ENCODE measurements at places on chromosomes 11 and 22.
A peak's percentile ranks its signal among the peaks of the same experiment; 100 is the strongest.

DNA sequence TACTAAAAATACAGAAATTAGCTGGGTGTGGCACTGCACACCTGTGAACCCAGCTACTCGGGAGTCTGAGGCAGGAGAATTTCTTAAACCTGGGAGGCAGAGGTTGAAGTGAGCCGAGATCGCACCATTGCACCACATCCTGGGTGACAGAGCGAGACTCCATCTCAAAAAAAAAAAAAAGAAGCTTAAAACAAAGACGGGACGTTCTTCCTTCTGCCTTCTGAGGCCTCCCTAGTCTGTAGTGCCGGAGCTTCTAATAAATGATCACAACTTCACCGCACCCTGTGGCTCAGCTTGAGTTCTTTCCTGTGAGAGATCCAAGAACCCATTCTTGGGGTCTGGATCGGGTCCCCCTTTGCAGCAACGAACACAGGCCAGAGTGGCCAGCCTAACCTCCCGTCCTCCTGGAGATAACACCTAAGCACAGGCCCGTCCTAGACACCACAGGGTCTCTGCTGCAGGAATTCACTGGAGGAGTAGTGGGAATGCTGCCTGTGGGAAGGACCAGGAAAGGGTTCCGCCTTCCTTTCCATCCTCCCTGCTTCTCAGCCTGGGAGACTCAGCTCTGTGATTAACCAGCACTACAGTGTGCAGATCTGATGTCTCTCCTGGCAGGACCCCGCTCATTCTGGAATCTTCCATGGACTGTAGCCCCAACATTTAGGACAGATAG lies 2.2 kb upstream of the APOBEC3H start:
- DNase-seq, result no peak

DNA sequence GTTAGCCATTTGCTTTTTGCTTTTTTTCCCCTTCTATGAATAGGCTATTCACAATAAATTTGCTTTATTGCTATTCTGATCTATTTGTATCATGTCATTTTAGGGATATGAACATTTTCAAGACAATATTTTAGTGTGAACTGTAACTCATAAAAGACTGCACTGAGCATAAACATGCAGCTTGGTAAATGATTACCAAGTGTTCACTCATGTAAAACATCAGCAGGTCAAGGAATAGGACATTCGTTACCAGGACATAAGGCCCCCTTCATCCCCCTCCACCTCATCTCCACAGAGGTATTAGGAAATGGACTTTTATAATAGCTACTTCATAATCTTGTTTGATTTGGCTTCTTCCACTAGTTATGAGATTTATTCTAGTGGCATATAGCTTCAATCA lies 12.4 kb downstream of the NLRP14 start:
- no peak for DNase-seq

DNA sequence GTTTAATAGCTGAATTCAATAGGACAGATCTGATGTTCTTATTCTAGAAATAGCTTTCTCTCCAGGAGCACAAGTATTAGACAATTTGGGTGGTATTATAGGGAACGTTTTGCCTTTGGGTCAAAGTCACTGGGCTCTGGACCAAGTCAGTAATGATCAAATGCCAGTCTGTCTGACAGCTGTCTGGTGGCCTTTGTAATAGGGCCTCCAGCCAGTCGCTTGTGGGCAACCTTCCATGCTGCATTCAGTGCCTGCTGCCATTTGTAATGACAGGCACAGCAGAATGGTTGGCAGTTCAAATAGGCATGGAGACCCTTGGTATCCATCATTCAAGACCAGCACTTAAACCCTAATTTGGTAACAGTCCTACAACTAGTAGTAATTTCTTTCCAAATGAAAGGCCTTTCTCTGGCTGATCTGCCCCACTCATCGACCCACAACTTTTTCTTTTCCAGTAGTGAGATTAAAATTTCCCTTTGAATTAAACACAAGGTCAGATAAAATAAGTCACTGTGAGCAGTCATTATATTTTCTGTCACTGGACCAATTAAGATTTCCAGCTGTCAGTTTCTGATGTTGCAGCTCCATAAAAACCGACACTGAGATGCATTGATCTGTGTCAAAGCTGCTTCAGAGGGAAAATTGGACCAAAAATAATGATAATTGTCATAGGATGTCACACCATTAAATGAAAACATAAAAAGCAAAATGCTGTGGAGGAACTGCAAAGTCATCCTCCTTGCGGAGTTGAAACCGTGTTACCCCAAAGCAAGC lies 1038.1 kb downstream of the LRRC4C start:
- DNase-seq, result no peak

DNA sequence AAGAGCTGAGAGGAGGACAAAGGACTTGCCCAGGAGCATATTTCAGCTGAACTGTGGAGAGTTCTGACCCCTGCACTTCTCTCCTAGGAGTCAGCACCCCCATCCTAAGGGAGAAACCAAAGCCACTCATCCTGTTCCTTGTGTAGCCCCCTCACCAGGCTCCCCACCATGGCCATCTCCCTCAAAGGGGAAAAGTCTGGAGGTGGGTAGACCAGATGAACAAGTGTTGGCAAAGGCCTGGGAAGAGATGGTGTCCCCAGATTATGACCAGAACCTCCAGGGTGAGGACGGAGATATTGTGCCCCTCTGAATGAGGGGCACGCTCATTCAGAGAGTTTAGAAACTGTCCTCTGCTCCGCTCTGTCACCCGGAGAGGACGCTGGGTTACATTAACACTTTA lies 880.0 kb downstream of the BRD1 start:
- DNase-seq, result no peak

GRCh38 chr11:101707477-101707876 lies 123.7 kb upstream of the TRPC6 start:
- no peak for DNase-seq

- no peak for DNase-seq
These were observed 7.0 kb downstream of the MSANTD4 start for GRCh38 chr11:106015066-106015465.

DNA sequence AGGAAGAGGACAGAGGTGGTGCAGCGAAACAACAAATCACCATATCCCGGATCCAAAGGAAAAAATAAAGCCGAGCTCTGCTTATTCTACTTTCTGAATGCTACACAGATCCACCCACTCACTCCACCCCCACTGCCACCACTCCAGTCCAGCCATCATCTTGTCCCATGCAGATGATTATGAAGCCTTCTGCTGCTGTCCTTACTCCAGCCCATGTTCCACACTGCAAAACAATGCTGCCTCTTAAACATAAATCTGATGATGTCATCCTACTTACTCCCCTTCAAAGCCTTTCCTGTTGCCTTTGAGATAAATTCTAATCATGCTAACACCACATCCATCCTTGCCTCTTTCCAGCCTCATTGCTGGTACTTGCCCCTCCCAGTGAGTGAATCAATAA lies 6.5 kb upstream of the DRD2 start:
- no peak for DNase-seq

DNA sequence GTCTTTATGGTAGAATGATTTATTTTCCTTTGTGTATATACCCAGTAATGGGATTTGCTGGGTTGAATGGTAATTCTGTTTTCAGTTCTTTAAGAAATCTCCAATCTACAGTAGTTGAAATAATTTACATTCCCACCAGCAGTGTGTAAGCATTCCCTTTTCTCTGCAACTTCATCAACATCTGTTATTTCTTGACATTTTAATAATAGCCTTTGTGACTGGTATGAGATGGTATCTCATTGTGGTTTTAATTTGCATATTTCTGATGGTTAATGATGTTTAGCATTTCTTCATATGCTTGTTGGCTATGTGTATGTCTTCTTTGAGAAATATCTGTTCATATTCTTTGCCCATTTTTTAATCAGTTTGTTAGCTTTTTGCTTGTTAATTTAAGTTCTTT lies 901.2 kb downstream of the METTL15 start:
- DNase-seq, result no peak

DNA sequence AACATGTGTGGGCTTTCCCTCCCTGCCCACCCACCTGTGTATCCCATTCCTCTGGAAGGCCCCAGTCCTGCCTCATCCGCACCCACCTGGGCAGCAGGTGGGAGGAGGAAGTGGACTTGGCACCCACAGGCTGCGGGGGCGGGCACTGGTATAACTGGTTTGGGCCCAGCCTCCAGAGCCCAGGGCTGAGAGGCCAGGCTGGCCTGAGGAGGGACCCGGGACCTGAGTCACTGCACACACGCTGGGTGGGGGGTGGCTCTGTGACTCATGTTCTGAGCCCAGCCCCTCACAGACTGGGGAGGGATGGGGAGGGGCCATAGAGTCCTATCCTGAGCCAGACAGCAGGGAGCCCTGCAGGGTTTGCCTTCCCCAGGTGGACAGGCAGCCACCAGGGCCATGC lies 16.7 kb downstream of the PHLDA2 start:
- DNase-seq, result no peak

- DNase-seq, result no peak
These were observed 161.1 kb upstream of the API5 start for GRCh38 chr11:43150697-43151096.

DNA sequence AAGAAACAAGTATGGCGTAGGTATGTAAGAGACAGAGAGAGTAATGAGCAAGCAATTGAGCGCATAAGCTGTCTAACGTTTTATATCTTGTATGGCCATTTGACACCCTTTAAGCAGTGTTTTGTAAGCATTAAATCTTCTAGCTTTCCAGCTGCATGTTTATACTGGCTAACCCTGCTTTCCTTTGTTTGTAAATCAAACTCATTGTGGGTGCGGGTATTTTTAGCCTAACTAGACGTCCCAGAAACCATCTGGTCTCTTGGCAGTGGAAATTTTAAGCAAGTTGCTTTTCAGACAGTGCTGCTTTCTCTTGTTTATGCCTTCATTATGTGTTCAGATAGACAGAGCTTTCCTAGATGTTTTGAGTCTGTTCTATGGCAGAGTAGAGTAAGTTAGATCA lies 73.5 kb downstream of the RNF169 start:
- DNase-seq, result no peak

DNA sequence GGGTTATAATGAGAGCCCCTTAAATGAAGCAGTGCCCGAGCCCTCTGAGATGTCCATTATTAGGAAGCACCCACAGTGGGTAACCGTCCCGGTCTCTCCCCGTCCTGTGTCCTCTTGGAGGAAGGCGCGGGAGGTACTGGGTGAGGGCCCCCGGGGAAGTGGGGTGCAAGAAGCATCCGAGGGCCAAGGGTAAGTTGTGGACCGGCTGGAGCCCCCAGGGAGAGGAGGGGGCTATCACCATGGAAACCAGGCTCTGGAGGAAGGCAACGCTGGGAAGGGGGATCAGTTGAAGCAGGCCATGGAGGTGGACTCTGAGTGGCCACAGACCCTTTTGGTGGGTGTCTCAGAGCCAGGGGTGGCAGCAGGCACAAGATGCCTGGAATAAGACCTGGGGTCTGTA lies 173.6 kb downstream of the ST3GAL4 start:
- no peak for DNase-seq

DNA sequence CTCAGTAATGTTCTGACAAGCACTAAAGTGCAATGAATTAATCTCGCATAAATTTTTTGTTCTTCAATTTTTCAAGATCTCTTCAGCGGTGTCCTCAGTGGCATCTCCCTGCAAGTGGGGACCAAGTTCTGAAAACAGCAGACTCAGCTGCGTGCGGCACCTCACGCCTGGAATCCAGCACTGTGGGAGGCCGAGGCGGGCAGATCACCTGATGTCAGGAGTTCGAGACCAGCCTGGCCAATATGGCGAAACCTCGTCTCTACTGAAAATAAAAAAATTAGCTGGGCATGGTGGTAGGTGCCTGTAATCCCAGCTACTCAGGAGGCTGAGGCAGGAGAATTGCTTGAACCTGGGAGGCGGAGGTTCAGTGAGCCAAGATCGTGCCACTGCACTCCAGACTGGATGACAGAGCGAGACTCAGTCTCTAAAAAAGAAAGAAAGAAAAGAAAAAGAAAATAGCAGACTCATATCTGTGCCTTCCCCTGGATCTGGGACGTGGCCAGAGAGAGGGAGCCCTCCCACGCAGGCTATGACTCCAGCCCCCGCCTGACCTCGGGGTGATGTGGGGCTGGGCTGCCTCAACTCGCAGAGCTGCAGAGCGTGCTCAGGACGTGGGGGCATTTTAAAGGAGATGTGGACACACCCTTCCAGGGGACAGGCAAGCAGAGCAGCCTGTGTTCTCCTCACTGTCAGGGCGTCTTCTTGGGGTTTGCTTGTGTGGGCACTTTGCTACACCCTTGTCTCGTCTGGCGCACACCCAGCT lies 346.6 kb downstream of the BRD1 start:
- DNase-seq, result no peak

DNA sequence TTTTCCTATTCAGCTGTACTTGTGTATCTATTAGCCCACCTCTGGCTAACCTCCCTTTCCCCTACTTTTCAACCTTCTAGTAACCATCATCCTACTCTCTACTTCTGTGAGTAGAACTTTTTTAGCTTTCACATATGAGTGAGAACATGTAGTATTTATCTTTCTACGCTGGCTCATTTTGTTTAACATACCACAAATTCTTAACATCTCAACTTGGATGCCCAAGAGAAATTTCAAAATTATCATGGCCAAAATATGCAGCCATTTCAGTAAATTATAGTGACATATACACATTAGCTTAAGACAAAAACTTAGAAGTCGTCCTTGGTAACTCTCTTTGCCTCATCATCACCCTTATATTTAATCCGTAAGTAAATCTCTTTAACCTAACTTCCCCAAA lies 34.7 kb downstream of the LUZP2 start:
- DNase-seq, result no peak

GRCh38 chr11:64690235-64690634 lies 32.8 kb downstream of the NRXN2 start:
- DNase-seq, result no peak

GRCh38 chr11:77370217-77370616 lies 68.7 kb upstream of the GDPD4 start:
- DNase-seq, result no peak

DNA sequence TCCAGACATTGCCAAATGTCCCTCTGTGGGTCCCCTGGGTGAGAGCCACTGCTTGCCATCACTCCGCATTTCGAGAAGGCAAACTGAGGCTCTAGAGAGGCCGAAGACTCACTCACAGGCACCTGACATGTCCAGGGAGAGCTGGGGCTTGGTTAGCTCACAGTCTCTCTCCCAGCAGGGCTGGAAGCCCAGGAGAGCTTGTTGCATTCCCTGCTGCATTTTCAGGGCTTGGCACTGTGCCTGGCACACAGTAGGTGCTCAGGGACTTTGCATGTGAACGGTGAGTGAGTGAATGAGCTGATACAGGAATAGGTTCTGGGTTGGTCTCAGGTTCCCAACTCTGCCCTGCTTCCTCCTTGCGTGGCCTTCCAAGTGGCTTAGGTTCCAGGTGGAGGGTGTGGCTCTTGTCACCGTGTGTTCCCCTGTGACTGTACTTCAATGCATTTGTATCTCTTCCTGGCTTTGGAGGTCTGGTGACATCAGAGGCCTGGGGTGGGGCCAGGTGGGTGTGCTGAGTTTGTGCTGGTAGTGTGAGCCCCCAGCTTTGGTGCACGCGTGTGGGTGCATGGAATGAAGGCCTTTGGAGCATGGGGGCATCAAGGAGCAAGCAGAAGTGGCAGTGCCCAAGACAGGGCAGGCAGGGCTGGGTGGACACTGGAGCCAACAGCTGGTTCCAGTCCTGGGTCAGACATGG lies 18.4 kb upstream of the SMIM38 start:
- no peak for DNase-seq

DNA sequence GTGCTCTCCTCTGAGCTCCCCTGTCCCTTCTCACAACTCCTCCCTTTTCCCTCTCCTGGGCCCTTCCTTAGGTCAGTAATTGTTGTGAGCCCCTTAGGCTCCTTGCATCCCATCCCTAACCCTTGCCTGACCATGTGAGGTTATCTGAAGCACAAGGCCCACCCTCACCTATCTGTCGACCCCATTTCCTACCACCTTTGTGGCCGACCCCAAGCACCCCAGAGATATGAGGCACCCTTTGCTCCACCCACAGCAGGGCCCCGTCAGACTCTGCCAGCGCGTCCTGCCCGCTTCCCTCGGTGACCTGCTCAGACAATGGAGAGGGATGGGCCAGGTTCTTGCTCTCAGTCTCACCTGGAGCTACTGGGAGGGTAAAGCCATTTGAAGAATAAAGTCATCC lies 1.3 kb downstream of the GNG3 start:
- DNase-seq, result peak; percentile 19

All from stimulated activated CD8-positive, alpha-beta memory T cell treated with anti-CD3 and anti-CD28 coated beads, Interleukin-4, amount 100 ng/mL, for 4 hours (primary cell).